GM19239 (cell line): ENCODE measurements at places on chromosomes 5 and 9.
A peak's percentile ranks its signal among the peaks of the same experiment; 100 is the strongest.

DNA sequence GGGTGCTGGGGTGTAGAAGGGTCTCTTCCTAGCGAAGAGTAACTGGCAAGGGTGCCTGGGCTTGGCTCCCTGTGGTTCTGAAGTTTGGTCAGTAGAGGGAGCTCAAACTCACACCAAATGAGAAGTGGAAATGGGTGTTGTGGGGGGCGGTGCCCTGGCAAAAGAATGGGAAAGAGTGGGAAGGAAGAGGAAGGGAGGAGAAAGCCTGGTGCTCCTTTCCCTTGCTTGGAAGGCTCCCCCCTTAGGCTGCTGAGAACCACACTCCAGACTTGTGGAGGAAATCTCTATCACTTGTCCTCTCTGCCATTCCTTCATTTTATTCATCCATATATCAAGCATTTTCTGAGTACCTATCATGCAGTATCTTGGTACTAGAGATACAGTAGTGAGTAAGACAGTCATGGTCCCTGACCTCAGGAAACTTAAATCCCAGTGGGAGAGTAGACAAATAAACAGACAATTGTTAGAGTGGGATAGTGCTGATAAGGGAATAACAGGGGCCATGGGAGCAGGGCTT is 13.0 kb downstream of the SLC4A9 start:
- DNase-seq = no peak

DNA sequence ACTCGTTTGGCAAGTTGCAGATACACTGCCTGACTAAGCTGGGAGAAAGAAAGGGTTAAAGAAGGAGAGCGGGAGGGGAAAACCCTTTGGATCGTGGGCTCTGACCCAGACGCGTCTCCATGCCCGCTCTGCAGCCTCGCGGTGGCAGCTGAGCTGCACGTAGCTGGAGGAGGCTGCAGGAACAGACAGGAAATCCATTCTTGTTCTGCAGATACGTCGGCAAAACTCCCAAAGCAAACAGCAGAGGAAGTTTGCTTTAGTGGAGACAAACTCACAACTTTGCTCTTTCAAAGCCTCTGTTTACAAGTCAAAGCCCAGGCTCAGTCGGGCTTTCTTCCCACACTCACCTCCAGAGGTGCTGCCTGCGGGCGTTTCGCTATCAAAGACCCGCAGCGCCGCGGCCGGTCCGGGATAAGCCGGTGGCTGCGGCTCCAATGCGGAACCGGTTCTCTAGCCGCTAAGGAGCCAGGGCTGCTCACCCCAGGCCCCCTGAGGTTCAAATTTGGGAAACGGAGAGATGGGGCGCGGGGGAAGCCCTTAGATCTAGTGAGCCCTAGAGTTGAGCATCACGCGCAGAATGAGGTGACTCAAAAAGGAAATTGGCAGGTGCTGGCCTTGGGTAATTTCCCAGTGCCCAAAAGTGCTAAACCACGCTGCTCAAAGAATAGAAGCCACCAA is 60.7 kb downstream of the MAT2B start:
- no peak for DNase-seq

- DNase-seq = no peak
These were observed 552.4 kb upstream of the DAB2 start for GRCh38 chr5:39977066-39977655.

- peak; percentile 62 for DNase-seq
These were observed 226.3 kb downstream of the AOPEP start for GRCh38 chr9:94952565-94953373.

DNA sequence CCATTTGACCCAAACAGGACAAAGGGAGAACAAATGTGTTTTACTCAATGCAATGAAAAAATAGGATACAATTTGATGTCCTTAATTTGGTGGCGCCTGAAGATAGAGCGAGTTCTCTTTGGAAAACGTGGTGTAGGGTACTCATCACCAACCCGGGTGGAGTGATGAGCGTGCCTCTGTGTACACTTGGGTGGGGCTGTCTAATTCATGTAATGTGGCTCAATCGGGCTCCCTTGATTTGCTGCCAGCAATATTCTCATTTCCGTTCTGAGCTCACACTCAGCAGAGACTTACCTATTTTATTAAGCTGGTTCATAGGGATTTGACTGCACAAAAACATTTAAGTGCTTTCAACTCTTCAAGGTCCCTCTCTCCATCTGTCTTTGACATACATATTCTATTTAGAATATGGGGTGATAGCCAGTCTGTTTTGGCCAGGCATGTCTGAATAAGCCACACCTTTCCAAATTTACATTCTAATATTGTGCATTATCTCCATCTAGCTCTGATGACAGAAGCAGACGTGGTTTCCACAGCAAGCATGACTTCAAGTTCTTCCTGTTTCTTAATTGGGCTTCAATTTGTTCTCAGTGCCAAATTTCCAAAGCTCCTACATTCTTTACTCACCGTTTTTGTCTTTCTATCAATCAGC is 162.5 kb downstream of the IRX2 start:
- DNase-seq = no peak

GRCh38 chr9:113465599-113466140 is 2.1 kb downstream of the RGS3 start:
- DNase-seq = no peak

- DNase-seq = no peak
These were observed 37.7 kb upstream of the CSNK1G3 start for GRCh38 chr5:123474228-123474627.

- no peak for DNase-seq
These were observed 97.9 kb downstream of the DAPK1 start for GRCh38 chr9:87595610-87596009.

DNA sequence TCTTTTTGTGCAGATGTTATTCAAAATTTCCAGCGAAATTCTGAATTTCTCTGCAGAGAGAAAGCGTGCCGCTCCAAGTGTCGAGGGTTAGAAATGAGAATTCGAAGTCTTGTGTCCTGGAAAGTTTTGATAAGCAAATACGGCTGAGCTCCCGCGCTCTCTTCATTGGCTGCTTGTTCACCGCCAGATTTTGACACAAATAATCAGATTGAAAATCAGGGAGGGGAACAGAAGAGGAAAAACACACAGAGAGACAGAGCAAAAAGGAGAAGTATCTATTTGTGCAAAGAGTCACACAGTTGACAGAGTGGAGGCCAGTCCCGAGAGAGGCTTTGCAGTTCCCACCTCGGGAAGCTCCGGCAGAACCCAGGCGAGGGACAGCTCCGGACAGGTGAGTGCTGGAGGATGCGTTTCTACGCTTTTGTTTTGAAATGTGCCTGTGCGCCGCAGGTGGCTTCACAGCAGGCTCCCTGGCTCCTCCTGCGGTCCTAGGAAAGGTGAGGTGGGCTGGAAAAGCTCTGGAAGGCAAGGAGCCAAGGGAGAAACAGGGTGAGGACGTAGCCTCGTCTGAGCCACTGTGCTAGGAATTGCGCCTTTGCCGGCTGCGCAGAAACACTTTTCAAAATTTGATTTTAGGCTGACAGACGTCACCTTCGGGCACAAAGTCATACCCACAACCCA is at the start of gene GFI1B:
TSS of gene GFI1B (plus strand) at position 244 of the 681 bp plus-strand sequence. CDS start 7,985 bp downstream, outside the sequence.
- no peak for DNase-seq

GRCh38 chr9:84969084-84969483 is 299.6 kb downstream of the NTRK2 start:
- DNase-seq = no peak

DNA sequence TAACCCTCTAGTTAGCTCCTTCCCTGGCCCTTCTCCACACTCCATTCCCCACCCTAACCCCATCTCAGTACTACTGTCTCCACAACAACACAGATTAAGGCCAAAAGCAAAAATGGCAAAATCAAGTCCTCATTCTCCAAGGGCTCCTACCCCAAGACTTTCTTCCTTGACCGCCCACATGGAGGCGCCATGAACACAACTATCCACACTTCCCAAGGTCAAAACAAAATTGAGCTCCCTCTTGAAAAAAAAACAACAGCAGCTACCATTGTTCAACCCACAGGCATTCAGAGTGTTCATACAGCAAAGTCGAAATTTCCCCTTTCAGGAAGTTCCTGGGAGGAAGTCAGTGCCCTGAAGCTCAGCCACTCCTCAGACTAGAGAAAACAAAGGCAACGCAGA is 54.4 kb downstream of the GNAQ start:
- no peak for DNase-seq
